Ecto neural progenitor cell (in vitro differentiated cells): ENCODE measurements at places on chromosomes 3 and 15.

DNA sequence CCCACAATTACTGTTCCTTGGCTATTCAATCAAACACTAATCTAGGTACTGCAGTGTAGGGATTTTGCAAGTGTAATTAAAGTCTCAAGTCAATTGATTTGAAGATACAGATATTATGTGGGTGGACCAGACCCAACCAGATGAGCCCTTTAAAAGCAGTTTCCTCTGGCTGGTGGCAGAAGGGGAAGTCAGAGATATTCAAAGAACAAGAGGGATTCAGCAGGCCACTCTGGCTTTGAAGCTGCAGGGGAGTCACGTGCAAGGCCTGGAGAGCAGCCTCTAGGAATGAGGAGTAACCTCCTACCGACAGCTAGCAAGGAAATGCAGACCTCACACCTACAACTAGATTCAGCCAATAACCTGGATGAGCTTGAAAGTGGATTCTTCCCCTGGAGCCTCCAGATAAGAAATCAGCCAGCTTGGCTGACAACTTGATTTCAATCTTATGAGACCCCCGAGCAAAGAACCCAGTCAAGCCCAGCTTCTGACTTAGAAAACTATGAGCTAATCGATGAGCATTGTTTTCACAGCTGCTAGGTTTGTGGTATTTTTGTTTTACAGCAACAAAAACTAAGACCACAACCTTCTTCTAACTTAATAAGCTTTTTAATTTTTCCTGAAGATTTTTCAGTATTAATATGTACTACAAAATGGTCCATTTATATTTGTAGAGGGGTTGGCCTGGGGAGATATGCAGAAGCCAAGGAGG is 13.4 kb downstream of the HACD2 start:
- DNase-seq = no peak

DNA sequence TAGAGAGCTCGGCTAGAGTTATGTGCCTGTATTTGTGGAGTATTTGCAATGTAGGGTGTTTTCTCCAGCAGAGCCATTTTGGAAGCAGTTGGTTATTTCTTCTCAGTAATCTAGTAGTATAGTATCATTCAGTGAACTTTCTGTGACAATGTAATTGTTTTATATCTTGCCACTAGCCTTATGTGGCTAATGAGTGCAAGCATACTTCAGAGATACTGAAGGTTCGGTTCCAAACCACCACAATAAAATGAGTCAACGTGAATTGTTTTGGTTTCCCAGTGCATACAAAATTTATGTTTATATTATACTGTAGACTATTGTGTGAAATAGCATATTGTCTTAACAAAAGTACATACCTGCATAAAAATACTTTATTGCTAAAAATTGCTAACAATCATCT is 286.9 kb upstream of the TBL1XR1 start:
- no peak for DNase-seq

GRCh38 chr3:99808163-99808794 is 9.4 kb upstream of the CMSS1 start:
- peak; percentile 58 for DNase-seq

DNA sequence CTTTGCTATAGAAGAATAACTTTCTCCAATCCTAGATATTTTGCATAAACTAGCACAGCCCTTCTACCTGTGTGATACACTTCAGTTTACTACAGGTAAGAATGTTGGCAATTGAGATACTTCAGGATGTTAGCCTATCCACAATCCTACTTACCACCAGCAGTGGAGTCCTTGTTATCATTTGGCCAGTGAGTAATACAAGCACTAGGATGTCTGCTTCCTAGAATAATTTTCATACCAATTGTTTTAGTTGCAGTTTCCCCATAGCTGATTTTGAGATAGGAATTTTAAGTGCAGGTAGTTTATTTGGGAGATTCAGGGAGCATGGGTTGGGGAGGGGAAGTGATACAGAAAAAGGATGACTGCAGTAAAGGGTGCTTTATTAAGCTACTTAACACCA is 147.2 kb downstream of the EPHA6 start:
- DNase-seq = no peak

GRCh38 chr15:56613811-56614210 is 119.5 kb downstream of the ZNF280D start:
- no peak for DNase-seq

DNA sequence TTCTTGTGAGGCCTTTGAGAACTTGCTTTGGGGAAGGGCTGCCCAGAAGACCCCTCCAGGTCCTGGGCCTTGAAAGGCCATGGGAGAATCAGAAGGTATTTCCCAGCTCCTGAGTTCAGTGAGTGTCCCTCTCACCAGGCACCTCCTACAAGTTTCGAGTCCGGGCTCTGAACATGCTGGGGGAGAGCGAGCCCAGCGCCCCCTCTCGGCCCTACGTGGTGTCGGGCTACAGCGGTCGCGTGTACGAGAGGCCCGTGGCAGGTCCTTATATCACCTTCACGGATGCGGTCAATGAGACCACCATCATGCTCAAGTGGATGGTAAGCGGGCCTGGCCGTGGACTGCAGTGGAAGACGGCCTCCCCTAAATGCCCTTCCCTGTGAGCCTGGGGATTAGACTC is 68.3 kb downstream of the BOC start:
- DNase-seq = no peak

GRCh38 chr3:173916799-173917198 is 519.3 kb downstream of the NLGN1 start:
- DNase-seq = no peak

DNA sequence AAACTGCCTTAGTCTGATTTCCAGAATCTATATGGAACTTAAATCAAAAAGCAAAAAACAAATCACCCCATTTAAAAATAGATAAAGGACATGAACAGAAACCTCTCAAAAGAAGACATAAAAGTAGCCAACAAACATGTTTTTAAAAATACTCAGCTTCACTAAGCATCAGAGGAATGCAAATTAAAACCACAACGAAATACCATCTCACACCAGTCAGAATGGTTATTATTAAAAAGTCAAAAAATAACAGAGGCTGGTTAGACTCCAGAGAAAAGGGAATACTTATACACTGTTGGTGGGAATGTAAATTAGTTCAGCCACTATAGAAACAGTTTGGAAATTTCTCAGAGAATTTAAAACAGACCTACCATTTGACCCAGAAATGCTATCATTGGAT is 367.9 kb downstream of the ZIC4 start:
- no peak for DNase-seq
